Stimulated activated effector memory CD8-positive, alpha-beta T cell treated with anti-CD3 and anti-CD28 coated beads, Interleukin-12 subunit alpha, Interleukin-12 subunit beta, amount 100 ng/mL, for 72 hours (primary cell): ENCODE measurements at places on chromosomes 12 and 14.

- DNase-seq, result peak; percentile 39
These were observed 1.2 kb upstream of the CPNE8 start for GRCh38 chr12:38906482-38907200.

- no peak for DNase-seq
These were observed 46.3 kb upstream of the SLC38A4 start for GRCh38 chr12:46872135-46872534.

GRCh38 chr12:85448548-85449139 lies 168.6 kb downstream of the ALX1 start:
- DNase-seq, result no peak

GRCh38 chr12:50764286-50765094 lies 589 bp downstream of the ATF1 start:
- DNase-seq, result peak; percentile 90

DNA sequence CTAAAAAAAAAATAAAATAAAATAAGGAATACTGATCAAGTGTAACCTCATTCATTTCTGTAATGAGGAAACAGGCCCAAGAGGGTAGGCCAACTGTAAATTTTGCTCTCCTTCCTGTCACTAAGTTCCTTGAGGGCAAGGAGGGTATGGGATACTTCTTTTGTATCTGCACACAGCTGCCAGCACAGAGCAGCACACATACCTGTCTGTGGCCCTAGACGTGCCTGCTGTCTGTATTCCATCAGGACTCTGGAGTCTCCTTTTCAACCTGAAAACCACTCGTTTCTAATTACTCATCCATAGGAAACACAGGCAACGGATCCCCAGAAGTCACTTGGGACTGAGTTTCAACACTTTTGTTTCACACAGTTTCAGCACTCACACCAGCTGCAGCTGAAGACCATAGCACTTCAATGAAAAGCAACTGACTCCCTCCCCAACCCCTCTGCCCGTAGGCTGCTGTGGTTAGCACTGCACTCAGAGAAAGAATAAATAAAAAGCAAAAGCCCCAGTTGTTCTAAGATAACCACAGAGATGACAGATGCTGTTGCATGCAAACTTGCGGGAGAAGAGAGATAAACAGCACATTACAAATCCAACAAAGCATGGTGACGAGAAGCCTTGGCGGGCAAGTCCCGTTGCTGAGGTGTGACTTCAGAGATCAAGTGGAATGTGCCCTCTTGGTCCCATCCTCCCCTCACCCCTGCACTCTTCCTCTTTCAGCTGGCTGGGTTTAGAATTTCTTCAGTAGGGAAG lies 24.9 kb downstream of the CRACR2A start:
- peak; percentile 79 for DNase-seq

DNA sequence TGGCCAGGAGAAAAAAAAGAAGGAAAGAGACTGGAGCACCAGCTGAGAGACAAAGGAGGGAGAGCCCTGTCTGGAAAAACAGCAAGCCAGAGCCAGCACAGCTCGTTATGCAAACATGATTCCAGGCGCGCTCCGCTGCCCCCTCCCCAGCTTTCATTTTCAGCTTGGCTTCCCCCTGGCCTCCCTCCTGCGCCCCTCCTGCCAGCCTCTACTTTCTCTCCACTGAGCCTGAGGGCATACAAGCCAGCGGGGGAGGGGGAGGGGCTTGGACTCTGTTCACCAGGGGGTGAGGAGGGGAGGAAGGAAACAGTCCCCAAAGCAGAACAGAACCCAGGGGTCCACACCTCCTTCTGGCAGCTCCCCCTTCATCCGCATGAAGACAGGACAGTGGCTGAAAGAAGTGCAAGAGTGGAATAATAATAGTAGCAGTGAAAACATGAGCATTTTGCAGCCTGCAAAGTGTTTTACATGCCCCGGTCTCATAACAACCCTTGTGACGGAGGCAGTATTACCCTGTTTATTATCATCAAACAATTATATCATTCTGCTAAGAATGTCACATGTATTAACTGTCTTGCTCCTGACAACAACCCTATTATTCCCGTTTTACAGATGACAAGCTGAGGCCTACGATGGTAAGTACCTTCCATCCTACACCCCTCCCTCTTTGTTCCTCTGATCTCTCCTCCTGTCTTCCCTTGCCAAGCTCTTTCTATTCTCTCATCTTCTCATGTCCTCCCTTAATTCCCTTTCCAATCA lies 24.2 kb downstream of the SMUG1 start:
- DNase-seq, result no peak

DNA sequence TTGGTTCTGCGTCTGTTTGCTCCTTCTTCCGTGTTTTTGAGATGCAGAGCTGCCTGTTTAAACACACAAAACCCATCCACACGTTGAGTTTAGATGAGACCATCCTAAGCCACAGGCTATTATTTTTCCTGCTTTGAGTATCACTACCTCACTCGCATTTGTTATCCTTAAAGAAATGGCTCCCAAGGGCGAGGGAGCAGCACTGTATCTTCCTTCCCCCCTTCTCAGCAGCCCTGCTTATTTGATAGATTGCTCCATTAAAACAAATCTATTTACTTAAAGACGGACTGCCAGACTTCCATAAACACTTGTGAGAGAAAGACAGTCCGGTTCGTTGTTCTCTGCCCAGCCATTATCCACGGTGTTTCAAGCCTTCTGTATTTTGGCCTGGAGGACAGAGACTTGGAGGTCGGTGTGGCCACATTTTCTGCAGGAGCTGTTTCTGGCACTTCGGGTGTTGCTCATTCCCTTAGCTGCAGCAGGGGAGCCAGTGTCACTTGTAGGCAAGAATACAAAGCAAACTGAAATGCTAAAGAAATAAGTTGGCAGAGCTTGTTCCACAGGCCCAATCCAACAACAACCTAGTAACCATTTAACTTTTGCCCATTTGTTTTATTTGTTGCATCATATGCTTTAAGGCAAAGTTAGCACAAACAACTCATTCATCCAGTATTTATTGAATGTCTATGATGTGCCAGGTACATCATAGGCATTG lies 275.4 kb downstream of the TTC6 start:
- DNase-seq, result no peak

DNA sequence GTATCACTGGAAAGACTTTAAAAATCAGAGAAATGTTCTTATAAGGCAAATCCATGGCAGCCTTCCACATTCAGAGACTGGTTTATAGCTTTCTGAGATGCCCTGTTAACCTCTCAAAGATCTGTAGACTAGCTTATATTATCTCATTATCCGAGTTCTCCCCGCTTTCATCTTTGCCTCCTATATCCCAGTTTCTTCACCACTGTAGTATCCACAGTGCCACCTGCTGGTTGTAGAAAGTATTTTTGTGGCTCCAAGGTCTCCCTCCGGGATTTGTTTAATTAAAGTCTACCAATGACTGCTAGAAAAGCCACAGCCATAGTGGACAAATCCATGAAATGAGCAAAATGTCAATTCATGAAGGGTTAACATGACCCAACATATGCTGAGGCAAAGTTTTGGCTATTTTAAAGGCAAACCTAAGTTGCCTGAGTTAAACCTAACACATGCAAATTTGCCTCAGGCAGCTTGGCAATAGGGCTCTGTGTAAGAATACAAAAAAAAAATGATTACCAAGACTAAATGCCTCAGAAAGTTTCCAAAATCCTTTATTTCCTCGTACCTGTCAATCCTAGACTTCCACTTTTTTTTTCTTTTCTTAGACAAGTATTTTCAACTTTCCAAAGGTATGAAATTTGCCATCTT lies 218.8 kb upstream of the BMP4 start:
- peak; percentile 63 for DNase-seq

GRCh38 chr14:61620130-61620946 lies 75.0 kb upstream of the HIF1A start:
- DNase-seq, result peak; percentile 61

DNA sequence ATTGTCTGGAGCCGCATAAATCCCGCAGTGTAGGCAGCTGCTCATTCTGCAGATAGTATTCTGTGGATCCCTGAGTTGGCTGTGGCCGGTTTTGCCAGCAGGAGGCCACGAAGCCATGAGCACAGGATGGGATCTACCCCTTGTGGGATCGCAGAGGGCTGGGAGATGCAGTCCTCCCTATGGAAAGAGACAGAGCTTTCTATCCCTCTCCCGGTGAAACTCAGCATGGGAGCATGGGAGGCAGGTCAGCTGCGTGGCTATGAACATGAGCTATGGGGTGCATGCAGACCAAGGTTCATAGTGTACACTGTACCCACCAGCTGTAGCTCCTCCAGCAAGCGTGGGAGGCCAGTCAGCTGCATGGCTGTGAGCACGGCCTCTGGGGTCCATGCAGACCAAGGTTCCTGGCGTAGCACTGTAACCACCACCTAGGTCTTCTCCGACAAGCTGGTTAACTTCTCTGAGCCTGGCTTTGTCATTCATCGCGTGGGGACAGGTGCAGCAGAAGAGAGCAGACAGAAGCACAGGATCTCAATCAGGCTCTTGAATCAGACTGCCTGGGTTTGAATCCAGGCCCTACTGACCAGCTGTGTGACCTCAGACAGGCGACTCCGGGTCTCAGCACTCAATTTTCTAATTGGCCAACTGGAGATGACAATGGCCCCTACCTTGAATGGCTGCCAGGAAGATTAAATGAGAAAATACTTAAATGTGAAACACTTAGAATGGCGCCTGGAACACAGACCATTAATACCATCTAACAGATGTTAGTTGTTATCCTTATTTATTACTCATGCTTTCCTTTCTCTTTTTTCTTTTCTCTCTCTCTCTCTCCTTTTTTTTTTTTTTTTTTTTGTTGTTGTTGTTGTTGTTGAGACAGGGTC lies 6.0 kb downstream of the BDKRB1 start:
- no peak for DNase-seq

- no peak for DNase-seq
These were observed 456.1 kb downstream of the AEBP2 start for GRCh38 chr12:19895246-19896020.
